Stimulated activated CD8-positive, alpha-beta memory T cell treated with anti-CD3 and anti-CD28 coated beads, Interleukin-4, amount 100 ng/mL, for 1 hour (primary cell): ENCODE measurements at places on chromosomes 1 and 21.
A peak's percentile ranks its signal among the peaks of the same experiment; 100 is the strongest.

- DNase-seq, result peak; percentile 65
Observed at GRCh38 chr1:30801771-30802198, 44.2 kb upstream of the LAPTM5 start.

- no peak for DNase-seq
Observed at GRCh38 chr1:91673613-91674012, 173.0 kb downstream of the CDC7 start.

- no peak for DNase-seq
Observed at GRCh38 chr1:8118031-8118451, 91.9 kb upstream of the ERRFI1 start.

- no peak for DNase-seq
Observed at GRCh38 chr1:93734999-93735398, 53.4 kb upstream of the BCAR3 start.

DNA sequence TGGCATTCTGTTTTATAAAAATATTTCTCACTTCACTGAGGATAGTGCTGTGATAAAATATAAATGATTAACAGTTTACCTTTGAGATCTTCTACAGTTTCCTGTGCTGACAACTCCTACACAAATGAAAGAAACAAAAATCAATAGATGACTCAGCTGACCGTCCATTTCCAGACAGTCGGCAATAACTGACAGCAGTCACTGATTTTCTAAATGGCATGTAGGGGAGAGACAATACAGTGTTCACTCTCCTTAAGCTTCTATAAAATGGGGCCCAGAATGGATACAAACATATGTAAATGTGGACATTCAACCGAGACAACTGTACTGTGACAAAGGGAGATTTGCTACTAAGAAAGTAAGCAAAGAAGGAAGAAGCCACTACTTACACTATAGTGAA is 34.3 kb downstream of the PCNX2 start:
- no peak for DNase-seq

DNA sequence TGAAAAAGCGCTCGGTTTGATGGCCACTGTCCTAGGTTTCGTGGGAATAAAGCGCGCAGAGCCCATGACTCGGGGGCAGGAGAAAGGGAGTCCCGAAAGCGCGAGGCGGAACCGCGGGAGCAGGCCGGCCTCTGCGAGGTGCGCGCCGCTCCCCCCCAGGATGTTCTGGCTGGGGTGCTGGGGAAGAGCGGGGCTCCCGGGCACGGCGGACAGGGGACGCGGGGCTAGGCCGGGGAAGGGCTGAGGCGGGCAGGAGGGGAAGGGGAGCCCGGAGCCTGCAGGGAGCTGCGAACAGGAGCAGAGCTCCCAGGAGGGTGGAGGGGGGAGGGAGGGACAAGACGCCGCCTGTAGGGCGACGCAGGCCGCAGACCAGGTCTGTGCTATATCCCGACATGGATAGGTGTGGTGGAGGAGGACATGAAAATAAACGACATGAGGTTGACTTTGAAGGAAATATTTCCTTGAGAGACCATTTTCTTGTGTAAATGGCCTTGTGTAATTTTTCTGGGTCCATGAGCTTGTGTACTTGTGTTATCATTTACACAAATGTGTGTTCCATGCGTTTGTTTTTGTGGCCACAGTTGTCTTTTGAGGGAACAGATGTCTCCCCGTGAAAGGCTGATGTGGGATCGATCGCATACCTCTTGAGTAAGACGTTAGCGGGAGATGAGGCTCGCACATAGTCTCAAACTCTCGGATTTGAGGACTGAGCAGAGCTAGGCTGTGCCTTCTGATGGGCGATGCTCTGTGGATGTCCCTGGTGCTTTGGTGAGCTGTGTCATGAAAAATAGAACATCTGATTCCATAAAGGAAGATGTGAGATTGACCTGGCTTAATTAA is 1.3 kb downstream of the PCNT start:
- no peak for DNase-seq

- DNase-seq, result no peak
Observed at GRCh38 chr1:230308039-230308438, 118.1 kb downstream of the PGBD5 start.

- DNase-seq, result no peak
Observed at GRCh38 chr1:198846556-198846955, 207.7 kb downstream of the PTPRC start.

- no peak for DNase-seq
Observed at GRCh38 chr21:46509741-46510502, 51.2 kb downstream of the DIP2A start.

- no peak for DNase-seq
Observed at GRCh38 chr1:32448773-32449456, 16.0 kb upstream of the ZBTB8B start.

DNA sequence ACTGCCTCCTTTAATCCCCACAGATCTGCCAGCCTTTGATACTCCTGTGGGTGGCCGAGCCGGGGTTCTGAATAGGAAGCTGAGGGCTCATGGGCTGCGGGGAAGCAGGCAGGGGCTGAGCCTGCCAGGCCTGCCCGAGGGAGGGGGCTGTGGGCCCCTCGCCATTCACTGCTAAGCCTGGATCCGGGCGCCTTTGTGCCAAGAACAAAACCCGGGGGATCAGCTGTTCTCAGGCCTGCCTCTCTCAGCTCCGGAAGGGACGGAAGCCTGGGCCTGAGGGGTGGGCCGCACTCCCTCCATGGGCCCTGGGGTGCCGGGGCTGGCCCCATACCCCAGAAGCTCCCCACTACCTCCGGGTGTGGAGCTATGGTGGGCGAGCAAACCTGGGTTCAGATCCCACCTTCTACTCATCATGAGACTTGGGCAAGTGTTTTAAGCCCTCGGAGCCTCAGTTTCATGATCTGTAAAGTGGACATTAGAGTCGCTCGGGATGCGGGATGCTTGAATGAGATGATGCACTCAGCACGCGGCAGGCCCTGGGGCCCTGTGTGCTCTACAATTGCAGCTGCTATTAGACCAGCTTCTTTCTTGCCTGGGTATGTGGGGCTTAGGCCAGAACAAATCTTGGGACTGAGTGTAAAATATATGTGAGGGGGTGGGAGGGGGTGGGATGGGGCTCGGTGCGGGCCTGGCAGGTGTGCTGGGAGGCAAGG is 19.2 kb upstream of the EPHA2 start:
- no peak for DNase-seq

DNA sequence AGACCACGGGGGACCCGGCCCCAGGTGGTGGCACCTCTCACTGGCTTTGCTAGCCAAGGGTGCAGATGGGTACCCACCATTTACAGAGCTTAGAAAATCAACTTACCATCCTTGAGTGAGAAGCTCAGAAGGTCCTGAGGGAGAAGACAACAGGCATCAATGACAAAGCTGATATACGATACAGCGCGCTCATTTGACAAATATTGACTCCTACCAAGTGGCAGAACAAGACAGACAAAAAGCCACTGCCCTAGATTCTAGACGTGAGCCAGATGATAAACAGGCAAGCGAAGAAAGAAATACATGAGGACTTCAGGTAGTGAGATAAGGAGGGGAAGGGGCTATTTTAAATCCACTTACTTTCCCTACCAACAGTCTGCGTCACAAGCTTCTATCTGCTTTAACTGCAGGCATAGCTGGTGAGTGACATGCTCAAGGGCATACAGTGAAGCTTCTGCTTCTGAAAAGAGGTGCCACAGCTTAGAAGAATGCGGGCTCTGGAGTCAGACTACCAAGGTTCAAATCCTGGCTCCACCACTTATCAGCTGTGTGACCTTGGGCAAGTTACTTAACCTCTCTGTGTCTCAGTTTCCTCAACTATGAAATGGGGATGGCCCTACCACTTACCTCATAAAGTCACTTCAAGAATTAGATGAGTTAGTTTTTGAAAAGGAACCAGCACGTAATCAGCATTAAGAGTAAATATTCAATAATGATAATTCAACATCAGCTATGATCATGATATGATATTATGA is 29.1 kb downstream of the TMCO4 start:
- DNase-seq, result no peak

DNA sequence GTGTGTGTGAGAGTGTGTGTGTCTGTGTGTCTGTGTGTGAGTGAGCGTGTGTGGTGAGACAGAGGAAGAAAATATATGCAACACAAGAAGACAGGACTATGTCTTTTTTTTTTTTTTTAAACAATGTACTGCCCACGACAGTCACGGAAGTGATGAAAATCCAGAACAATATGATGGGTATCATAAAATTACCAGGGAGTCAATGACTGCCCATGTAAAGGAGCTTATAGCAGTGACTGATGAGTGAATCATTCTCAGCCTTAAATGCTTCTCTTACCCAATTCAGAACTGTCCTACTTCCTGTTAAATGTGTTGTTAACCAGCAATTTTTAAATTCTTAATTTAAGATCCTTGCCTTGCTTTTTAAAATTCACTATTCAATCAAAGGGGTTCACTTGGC is 46.6 kb downstream of the RGS7 start:
- no peak for DNase-seq

DNA sequence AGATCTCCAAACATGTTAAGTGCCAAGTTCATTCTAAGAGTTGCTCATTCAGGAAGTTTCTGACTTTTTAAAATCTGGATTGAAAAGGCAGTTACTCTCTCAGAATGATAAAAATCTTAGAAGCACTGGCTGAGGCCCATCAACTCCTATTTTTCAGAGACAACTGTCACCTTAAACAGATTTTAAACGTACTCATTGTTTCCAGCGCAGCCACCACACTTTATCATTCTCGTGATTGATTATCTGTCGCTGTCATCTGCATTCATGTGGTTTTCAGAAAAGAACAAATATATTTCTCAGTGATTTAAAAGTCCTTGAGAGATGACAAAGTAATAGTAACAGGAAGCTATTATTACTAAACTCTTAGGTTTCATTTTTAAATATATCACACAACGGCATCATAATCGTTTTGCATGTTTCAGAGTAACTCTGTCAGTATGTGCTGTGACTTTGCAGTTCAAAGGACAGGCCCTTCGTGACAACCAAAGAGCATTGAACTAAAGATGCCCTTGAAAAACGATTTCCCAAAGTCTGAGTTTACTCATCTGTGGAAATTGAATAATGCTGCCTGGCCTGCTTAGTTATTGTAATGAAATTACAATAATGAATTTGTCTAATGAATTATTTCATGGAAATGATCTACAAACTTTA is 14.9 kb upstream of the KCNK1 start:
- DNase-seq, result no peak

- no peak for DNase-seq
Observed at GRCh38 chr1:39384305-39384704, 107.1 kb upstream of the BMP8A start.

DNA sequence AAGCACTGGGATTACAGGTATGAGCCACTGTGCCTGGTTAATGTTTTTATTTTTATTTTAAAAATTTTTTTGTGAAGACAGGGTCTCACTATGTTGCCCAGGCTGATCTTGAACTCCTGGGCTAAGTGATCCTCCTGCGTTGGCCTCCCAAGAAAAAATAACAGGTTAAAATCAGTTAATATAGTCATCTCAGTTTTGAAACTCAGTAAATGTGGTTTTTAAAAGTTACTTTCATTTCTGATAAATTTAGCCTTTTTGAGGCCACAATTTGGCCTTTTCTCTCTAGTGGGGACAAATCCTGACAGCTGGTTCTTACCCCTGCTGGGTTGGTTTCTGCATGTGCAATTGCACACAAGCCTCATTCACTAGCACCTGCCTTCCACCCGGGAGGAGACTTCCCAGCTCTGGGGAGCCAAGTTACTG is 13.3 kb downstream of the PMF1 start:
- no peak for DNase-seq

DNA sequence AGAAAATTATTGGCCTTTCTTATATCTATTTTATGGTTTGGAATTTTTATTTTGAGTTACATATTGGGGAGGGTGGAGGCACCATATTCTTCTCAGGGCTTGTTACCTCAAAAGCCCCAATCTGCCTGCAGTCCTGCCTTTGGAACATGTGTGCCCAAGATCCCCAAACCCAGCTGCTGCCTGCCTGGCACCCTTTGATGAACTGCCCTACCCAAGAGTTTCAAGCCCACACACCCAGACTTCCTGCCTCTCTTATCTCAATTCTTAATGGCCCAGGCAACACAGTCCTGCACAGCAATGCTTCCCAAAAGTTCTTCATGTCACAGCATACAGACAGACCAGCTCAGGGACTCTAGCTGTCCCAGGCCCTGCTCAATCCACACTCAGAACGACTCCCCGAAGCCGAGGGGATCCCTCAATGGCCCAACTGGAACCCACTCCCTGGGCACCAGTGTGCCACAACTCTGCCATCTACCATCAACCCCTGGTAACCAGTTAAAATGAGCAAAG is 19.2 kb downstream of the OLFML2B start:
- no peak for DNase-seq

DNA sequence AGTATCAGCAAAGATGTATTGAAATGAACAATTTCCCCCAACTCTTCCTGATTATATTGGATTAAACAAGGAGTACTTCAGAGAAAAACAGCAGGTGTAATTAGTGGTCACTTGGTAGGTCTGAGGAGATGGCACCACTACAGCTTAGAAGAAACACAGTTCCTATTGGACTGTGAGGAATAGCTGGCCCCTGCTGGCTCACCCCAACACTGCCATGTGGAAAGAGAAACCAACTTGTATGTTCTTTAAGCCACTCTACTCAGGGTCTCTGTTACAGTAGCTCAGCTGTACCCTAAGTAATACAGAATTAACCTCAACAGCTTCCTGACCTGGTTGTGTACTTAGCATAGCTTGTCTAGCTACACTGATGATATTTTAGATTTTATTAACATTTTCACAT is 26.5 kb upstream of the MTR start:
- DNase-seq, result no peak

DNA sequence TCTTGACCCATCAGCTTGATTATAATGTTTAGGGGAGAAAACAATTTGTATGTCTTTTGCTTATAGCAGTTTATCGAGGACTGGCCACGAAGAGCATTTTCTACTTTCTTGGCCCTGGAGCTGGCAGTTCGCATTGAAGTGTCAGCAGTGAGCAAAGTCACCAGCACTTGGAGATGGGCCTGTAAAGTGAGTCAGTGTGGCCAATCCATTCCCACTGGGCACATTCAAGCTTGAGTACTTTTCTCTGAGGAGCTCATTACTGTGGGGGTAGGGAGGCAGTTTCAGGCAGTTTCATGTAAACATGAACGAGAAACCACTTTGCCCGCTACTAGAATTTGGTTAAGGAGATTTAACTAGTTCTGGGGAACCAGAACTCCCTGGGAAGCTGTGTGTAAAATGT is 164.8 kb downstream of the PRDM2 start:
- no peak for DNase-seq

- DNase-seq, result no peak
Observed at GRCh38 chr1:167981933-167982332, 45.1 kb upstream of the MPC2 start.

- no peak for DNase-seq
Observed at GRCh38 chr1:165873481-165873880, 46.1 kb downstream of the UCK2 start.

- DNase-seq, result no peak
Observed at GRCh38 chr1:245046769-245047168, 108.0 kb upstream of the KIF26B start.

DNA sequence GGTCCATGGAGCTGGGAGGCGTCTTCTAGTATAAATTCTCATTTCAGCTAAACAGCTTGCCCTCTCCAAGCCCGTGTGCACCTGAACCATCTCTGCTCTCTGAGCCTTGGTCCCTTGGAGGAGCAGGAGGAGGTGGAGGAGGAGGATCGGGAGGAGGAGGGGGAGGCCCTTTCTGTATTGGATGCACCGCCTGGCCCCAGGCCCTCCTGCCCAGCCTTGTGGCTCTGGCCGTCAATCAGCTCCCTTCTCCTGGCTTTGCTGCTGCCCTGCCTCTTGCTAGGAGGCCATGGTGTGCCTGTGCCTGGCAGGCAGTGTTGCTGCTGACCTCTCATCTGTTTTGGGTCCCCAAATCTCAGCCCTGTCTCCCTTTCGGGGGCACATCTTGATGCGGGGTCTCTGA is 9.0 kb downstream of the COL18A1 start:
- no peak for DNase-seq
